Large intestine (tissue), 12 donors: ENCODE measurements at places on chromosomes 16 and 17.

- no peak for DNase-seq
Observed at GRCh38 chr17:78532922-78533640, 44.1 kb downstream of the DNAH17 start.

- no peak for DNase-seq
Observed at GRCh38 chr17:57203040-57203439, 53.3 kb upstream of the MSI2 start.

- DNase-seq, result no peak
Observed at GRCh38 chr16:4360538-4361021, 9.5 kb upstream of the PAM16 start.

GRCh38 chr17:59361916-59362810 lies 30.7 kb downstream of the YPEL2 start:
- no peak for DNase-seq
